Right lobe of liver (tissue), 6 donors: ENCODE measurements at places on chromosomes 13 and 19. TPM values are rescaled to one million over a fixed set of nuclear protein-coding genes. Genes with fewer than 3 reads are reported as not detected.

GRCh38 chr19:55311397-55311796 is 13.7 kb downstream of the TMEM150B start:
- no peak for DNase-seq

FFAR2 gene
- total RNA-seq: 0.64 TPM

DNA sequence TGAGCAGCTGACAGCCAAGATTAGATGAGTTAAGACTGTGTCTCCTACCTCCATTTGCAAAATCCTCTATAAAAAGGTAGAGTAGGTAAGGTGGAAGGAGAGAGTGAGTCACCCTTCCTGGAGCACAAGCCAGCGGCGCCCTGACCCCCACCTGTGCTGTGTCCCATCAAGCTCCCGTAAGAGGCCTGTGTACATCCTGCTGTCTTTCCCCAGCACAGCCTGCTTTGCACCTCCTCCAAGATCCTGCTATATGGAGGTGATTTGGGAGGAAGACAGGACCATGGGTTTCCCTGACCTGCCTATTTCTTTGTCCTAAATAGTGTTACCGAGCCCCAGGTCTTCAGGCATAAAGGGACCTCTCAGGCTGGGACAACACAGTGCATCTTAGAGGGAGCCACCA is 62.3 kb upstream of the UQCRFS1 start:
- no peak for DNase-seq

TPRX2 gene
- total RNA-seq: not detected

DNA sequence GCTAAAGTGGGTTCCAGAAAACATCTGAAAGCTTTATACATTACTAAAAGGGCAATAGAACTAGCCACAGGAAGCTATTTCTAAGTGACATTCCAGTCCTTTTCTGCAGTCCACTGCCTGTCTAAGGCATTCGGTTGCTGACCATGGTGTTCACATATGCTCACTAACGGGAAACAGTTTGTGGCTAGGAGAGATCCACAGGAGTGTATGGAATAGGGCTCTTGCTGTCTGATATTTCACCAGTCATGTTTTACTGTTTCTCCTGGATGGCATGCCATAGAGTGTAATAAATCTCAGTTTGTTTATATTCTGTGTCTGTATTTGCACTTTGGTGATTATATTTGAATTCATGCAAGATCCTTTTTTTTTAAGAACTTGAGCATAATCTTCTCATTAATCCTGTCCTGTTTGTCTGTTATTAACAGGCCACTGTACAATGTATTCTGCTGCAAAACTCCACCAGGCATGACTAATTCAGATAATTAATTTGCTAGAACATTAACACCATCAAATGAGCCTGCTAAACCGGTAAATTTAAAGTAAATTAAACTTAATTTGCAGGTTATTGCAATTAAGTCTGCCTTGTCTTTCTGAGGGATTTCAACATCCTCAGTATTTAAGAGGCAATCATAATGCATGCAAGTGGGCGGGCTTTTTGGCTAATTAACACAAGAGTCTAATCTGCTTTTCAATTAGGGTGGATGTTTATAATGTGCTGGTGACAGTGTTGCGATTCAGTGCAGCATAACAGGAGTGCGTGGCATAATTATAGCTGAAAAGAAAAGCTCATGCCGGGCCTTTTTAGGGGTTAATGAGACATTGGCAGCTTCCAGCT is 201.3 kb downstream of the POU4F1 start:
- DNase-seq: no peak

DNAJB1 gene
- 76.8 TPM for total RNA-seq

CLDN10 gene
- 1.9 TPM for total RNA-seq

DNA sequence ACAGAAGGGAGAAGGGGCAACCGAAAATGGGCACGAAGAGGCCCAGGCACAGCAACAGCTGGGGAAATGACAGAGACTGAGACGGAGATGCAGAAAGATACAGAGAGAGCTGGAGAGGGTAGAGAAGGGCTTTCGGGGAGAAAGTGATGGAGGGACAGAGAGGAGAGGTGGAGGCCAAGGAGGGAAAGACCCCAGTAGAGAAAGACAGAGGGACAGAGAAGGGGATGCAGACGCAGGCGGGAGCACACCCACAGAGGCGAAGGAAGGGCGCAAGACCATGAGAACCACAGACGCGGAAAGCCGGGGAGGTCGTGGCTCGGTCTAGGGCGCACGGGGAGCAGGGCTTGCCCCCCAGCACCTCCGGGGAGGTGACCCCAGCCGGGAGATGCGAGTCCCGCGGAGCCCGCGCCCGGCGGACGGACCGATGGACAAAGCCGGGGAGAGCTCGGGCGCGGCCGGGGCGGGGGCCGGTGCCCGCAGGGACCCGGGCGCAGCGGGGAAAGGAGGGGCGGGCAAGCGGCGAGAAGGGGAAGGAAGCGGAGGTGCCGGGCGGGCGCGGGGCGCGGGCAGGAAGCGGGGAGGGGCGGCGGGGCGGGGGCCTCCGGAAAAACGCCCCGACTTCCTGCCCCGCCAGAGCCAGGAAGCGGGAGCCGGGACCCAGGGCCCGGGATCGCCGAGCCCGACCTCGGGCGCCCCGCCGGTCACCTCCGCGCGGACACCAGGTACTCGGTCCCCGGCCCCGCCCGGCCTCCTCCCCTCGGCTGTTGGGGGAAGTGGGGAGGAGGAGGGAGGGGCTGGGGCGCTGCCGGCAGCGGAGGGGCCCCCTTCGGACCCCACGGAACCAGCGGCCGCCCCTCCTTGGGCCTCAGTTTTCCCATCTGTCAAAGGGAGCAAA is at the start of gene ARHGEF1:
Gene ARHGEF1, plus strand, starts transcription at position 617 of the 895 bp plus-strand sequence. CDS start 4,899 bp downstream, outside the sequence.
- peak; percentile 78 for DNase-seq

DNA sequence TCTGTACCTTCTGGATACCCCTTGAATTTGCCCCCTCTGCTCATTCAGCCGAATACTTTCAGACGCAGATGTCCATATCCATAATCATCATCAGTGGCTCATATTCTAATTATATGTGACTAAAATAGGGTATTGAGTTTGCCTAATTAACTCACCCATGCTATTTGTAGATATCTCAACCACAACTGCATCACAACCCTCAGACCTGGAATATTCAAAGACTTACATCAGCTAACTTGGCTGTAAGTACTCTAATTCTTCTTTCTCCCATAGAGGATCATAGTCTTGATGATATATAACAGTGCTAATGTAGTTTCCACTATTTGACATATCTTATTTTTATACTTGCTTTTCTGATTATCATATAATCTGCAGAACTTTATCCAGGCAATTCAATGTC is 35.8 kb downstream of the RXFP2 start:
- DNase-seq: no peak

PTGIR gene
- total RNA-seq: 4.0 TPM

DNA sequence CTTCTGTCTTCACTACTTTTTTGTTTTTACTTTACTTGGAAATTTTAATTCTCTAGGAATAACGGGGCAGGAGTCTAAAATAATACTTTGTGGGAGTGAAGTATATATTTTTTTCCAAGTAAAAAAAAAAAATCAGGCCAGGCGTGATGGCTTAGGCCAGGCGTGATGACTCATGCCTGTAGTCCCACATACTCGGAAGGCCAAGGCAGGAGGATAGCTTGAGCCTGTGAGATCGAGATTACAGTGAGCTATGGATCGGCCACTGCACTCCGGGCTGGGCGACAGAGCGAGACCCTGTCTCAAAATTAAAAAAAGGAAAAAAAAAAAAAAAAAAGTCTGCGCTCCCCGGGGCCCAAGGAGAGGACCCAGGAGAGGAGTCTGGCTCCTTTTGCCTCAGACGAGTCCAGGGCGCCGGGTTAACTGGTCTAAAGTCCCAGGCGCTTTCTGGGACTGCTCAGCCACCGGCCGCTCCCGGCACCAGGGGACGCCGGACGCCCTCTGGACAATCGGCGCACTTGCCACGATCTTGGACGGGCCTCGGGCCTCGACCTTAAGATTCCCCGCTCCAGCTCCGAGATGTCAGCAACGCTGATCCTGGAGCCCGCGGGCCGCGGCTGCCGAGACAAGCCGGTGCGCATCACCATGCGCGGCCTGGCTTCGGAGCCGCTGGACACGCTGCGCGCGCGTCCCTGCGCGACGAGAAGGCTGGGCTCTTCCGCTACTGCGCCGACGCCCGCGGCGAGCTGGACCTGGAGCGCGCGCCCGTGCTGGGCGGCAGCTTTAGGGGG is 2.7 kb upstream of the ZFP82 start:
- DNase-seq: no peak

LILRB4 gene
- 1.9 TPM for total RNA-seq

- no peak for DNase-seq
Measured at GRCh38 chr13:110001670-110002275, 215.4 kb upstream of the IRS2 start.

MARK4 gene
- 14.9 TPM for total RNA-seq

DLL3 gene
- not detected for total RNA-seq

DNA sequence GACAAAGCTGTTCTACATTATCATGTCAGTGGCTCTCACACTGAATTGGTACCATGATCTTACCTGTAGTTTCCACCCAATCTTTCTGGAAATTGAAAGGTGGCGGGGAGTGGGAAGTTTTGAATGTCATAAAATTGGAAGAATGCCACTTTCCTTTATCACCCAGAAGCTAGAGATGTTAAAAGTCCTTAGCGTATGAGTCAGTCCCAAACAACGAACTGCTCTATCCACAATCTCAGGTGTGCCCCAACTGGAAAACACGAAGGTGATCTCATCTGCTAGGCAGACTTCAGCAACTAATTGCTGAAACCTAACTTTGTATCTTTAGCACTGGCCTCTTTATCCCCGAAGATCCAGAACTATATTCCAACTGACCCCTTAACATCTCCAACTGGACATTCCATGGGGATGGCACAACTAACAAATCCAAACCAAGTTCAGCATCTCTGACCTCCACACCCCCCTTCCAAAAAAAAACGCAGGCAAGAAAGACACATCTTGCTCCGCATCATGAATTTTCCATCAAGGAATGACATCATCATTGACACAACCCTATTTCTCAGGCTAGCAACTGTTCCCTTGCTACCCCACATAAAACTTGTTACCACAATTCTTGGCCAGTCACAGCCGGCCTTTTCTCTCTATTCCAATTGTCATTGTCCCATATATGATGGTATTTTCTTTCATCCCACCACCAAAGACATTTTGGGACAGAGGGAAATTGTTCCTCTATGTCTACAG is 175.4 kb downstream of the KLF12 start:
- DNase-seq: no peak

DNA sequence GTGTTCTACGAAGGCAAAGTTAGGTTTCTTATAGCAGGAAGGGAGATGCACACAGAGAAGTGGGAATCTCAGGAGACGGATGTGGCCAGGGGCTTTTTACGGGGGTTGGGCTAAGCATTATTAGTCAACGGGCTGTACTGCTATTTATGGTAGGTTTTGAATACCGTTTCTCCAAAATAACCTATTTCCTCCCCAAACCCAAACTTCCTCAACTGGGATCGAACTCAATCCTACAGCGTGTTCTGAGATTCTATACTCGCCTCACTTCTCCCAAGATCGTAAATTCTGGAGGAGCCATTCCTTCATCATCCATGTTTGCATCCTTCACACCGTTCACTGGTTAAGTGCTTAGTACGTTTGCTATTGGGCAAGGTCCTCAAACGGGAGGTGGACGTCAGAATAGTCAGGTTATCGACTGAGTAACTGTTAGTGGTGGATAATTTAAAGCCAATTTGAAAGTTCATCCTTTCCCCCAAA is 1.2 kb upstream of the TRIM13 start:
- no peak for DNase-seq

PLPPR3 gene
- not detected for total RNA-seq

DNA sequence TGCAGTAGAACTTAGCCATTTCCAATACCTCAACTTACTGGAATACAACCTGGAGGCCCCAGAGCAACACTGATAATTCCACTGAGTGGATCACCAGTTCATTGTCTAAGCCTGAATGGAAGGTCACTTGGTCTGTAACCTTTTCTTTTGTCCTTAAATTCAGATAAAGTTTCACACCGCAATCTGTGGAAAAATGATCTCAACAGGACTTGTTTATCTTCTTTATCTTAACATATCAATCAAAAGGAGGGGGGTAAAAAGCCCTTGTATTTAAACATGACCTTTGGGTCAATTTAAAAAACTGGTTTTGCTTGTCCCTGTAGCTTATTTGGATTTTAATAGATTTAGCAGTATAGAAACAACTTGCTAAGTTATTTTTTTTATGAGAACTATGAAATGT is 21.6 kb downstream of the SAE1 start:
- no peak for DNase-seq

DNA sequence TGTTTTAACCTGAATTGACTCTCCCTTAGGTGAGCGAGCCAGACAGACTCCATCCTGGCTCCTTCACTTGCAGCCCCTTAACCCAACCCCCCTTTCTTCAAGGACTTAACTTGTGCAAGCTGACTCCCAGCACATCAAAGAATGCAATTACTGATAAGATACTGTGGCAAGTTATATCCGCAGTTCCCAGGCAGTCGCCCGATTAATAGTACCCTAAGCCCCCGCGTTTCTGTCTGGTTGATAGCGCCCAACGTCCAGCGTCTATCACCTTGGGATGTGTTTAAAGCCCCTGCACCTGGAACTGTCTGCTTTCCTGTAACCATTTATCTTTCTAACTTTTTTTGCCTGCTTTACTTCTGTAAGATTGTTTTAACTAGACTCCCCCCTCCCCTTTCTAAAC is 6.2 kb downstream of the HSD17B14 start:
- no peak for DNase-seq

CEACAM7 gene
- total RNA-seq: not detected

- no peak for DNase-seq
Measured at GRCh38 chr13:75368167-75368566, 113.8 kb downstream of the TBC1D4 start.

GRCh38 chr13:32264407-32264806 is 50.8 kb downstream of the ZAR1L start:
- DNase-seq: no peak

DNA sequence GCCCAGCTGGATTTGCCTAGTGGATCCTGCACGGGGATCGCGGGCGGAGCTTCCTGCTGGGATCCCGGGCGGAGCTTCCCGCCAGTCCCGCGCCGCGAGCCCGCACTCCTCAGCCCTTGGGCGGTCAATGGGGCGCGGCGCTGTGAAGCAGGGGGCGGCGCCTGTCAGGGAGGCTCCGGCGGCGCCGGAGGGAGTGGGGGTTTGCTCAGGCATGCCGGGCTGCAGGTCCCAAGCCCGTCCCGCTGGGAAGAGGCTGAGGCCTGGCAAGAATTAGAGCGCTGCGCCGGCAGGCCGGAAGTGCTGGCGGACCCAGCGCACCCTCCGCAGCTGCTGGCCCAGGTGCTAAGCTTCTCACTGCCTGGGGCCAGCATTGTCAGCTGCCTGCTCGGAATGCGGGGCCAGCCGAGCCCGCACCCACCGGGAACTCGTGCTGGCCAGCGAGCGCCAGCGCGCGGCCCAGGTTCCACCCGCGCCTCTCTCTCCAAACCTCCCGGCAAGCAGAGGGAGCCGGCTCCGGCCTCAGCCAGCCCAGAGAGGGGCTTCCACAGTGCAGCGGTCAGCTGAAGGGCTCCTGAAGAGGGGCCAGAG is 119.6 kb downstream of the PRR20E start:
- DNase-seq: no peak

GRCh38 chr13:79675931-79676660 is 195.1 kb downstream of the NDFIP2 start:
- DNase-seq: no peak

CACNG6 gene
- total RNA-seq: not detected
